ENCODE measurements at places on chromosomes 2 and 18. TPM values are rescaled to one million over a fixed set of nuclear protein-coding genes. Genes with fewer than 3 reads are reported as not detected.
A peak's percentile ranks its signal among the peaks of the same experiment; 100 is the strongest.

GRCh38 chr2:188307850-188308283 lies 16.2 kb downstream of the GULP1 start:
- DNase-seq = no peak
- no peaks in the 10 kb centered on the region for H3K36me3 ChIP-seq
- no peak overlapping the region for H3K27ac ChIP-seq
- no peak overlapping the region for H3K4me3 ChIP-seq
- H3K27me3 ChIP-seq = no peaks in the 10 kb centered on the region

DNA sequence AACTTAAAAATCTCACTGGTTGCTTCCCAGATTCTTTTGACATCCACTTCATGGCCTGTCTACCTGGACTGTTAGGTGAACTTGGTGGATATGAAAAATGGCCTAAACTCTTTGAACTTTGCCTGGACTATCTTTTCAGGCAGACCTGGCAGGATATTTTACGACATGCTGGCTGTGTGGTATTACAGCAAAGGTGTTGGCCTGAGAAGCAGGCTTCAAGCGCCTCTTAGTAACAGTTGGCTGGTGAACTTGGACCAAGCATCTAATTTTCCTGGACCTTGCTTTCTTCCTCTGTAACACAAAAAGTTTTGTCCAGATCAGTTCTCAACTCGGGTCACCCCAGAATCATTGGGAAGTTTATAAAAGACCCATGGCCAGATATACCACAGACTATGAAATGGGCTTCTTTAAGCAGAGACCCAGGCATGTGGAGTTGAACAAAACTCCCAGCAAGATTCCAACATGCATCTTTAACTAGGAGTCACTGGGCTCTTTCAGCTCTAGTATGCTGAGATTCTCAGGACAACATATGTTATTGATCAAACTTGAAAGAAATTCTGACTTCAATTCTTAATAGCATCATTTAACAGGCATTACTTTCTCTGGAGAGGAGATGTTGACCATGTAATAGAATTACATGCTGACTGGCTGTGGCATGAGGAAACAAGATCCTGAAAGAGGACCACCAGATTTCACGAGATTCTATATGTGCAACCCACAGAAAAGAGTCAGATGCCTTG lies 4.4 kb downstream of the LYPD1 start:
- DNase-seq = no peak
- no peaks in the 10 kb centered on the region for H3K4me1 ChIP-seq
- no peak overlapping the region for H3K4me3 ChIP-seq
- no peak overlapping the region for H3K27ac ChIP-seq

DNA sequence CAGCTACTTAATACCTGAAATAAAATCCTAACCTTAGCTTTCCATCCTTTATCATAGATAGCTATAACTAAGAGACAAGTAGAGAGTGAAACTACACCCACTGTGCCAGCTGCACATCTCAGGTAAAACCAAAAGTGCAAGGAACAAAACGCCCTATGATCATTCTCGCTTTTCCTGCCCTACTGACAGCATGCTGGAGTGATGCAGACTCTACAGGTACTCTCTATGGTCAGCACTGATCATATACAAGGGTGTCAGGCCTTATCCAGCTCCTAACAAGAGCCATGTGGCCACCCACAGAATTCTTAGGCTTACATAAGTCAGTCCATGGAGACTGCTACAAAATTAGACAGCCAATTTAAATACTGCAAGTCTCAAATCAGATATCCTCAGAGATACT lies 45.6 kb downstream of the REV1 start:
- peaks cover 19% of the 10 kb centered on the region for H3K36me3 ChIP-seq
- DNase-seq = peak; percentile 7
- H3K4me1 ChIP-seq = peaks cover 10% of the 10 kb centered on the region
- H3K27me3 ChIP-seq = no peaks in the 10 kb centered on the region

GRCh38 chr2:205408696-205409095 lies 273.6 kb upstream of the NRP2 start:
- no peak overlapping the region for H3K27ac ChIP-seq
- no peak overlapping the region for H3K4me3 ChIP-seq
- H3K4me1 ChIP-seq = no peaks in the 10 kb centered on the region
- H3K27me3 ChIP-seq = no peaks in the 10 kb centered on the region

DNA sequence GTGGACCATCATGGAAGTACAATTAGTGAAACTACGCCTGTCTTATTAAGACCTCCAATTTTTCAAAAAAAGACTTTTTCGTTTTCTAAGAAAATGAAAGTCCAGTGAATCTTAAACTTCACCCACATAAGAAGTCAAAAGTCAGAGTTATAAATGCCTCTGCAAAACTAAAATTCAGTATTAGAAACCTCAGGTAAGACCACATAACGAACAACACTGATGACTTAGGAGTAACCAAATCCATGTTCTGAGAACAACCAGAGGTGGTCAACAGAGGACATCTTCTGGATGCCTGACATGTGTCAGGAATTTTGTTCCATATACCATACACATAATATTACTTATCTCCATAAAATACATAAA lies 62.4 kb downstream of the RPL31 start:
- H3K4me1 ChIP-seq = no peaks in the 10 kb centered on the region
- no peaks in the 10 kb centered on the region for H3K36me3 ChIP-seq
- DNase-seq = no peak
- H3K27ac ChIP-seq = no peak overlapping the region

DNA sequence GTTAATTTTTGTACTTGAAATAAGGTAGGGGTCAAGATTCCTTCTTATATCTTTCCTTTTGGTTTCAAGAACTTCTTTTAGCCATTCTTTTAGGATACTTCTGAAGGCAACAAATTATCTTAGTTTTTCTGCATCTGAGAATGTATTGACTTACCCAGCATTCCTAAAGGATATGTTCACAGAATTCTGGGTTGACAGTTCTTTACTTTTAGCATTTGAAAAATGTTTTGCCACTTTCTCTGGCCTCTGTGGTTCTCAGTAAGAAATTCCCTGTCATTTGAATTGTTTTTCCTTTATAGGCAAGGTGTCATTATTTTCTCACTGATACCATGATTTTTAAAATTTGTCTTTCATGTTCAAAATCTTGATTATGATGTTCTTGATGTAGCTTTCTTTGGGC lies 162.4 kb downstream of the GALNT1 start:
- no peak overlapping the region for H3K4me3 ChIP-seq
- H3K27ac ChIP-seq = no peak overlapping the region
- H3K4me1 ChIP-seq = no peaks in the 10 kb centered on the region
- no peak for DNase-seq
- H3K36me3 ChIP-seq = no peaks in the 10 kb centered on the region
- peaks cover 8% of the 10 kb centered on the region for H3K27me3 ChIP-seq

Gene CRYBA2
- total RNA-seq = not detected

Gene DYNC2LI1
- 4.0 TPM for total RNA-seq

Gene CIB4
- not detected for total RNA-seq

Gene ARHGEF33
- total RNA-seq = not detected

Gene GPR45
- not detected for total RNA-seq
